Bronchial epithelial cell (primary cell): ENCODE measurements at places on chromosomes 3 and 15. TPM values are rescaled to one million over a fixed set of nuclear protein-coding genes. Genes with fewer than 3 reads are reported as not detected.

NANOGP8 gene
- not detected in 2 replicates for total RNA-seq

FBXL22 gene
- under 0.01 and 0.38 TPM in 2 replicates for total RNA-seq

ISG20 gene
- total RNA-seq, result 18.4 and 99.9 TPM in 2 replicates

COLQ gene
- under 0.01 and 0.38 TPM in 2 replicates for total RNA-seq

SPSB4 gene
- 0.26 and 0.38 TPM in 2 replicates for total RNA-seq

SCG3 gene
- total RNA-seq, result not detected in 2 replicates

LRRC34 gene
- total RNA-seq, result under 0.01 and 0.38 TPM in 2 replicates

HTR3E gene
- total RNA-seq, result not detected in 2 replicates
